ENCODE measurements at places on chromosomes 12 and 14.

- DNase-seq: no peak
These were observed 245.4 kb downstream of the BMP4 start for GRCh38 chr14:53711205-53711604.

DNA sequence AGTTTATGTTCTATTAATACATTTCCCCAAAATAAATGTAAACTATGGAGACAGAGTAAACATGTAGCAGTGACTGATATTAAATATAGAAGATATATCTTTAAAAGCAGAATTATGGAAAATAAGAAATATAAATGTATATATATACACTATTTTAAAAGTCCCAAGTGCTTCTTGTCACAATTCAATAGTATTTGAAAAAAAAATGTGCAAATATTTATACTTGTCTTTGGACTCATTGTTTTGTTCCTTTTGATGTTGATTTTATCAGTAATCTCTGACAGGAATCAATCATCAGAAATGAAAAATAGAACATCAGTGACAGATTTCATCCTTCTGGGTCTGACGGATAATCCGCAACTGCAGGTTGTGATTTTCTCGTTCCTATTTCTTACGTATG lies at the start of gene OR6C76:
OR6C76 (plus strand) TSS at position 301 of the 400 bp plus-strand sequence; CDS start at position 301, 0 bp downstream.
- DNase-seq: no peak

GRCh38 chr12:95653771-95654546 lies 102.7 kb upstream of the USP44 start:
- DNase-seq: no peak

DNA sequence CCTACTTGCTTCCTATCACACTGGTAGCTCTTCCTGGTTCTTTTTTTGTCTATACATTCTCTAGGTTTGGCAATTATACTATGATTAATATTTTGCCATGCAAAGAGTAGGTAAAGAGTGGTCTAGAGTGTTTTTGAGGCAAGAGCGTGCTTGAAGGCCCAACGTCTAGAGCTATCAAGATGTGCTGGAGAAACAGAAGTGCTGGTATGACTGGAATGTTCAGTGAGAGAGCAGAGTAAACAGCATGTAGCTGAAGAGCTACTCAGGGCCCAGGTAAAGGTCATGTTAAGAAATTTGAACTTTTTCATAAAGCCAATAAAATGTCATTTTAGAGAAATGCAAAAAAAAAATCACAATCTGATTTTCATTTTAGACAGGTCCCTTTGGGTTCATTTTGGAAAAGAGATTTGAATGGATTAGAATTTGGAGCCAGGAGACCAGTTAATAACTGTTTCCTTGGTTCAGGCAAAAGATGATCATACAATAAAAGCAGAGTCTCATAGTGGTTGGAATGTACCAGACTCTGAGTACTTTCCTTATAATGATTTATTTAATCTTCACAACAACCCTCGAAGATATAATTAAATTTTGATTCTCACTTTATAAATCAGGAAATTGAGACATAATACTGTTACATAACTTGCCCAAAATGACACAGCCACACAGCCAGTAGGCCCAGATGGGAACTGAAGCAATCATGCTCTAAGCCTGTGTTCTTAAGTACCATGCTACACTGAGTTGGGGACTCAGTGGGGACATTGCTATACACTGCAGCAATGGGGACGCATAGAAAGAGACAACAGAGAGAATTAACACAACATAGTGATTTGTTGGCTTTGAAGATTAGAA lies 350.1 kb downstream of the NELL2 start:
- peak; percentile 41 for DNase-seq

GRCh38 chr12:84186433-84186832 lies 726.2 kb downstream of the SLC6A15 start:
- DNase-seq: no peak

GRCh38 chr12:46222636-46223035 lies 46.2 kb downstream of the SLC38A1 start:
- no peak for DNase-seq

DNA sequence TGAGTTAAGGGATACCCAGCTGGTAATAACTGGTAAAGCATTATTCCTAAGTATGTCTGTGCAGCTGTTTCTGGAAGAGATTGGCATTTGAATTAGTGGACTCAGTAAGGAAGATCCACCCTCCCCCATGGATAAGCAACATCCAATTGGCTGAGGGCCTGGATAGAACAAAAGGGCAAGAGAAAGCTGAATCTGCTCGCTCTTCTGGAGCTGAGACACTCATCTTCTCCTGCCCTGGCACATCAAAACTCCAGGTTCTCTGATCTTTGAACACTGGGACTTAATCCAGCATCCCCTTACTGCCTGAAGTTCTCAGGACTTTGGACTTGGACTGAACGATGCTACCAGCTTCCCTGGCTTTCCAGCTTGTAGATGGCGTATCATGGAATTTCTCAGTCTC lies 63.1 kb upstream of the CNOT2 start:
- no peak for DNase-seq

GRCh38 chr12:57089271-57090245 lies 644 bp downstream of the NAB2 start:
- DNase-seq: no peak

DNA sequence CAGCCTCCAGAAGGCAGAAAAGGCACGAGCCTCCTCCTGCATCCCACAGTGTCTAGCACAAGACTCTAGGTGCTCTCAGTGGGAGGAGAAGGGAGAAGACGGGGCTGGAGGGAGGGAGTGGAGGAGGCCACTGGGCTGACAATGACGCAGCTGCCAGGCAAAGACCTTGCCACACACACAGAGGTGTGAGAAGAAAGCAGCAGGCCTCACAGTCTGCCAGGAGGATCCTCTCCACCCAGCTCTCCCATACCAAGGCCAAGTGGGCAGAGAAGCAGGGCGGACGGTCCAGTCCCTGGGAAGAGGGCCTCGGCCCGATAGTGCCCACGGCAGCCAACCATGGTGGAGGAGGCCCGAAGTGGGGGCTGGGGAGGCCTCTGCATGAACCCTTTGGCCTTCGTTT lies 78.9 kb downstream of the NCOR2 start:
- DNase-seq: no peak

- DNase-seq: no peak
These were observed 20.2 kb upstream of the AEBP2 start for GRCh38 chr12:19419086-19419485.

GRCh38 chr14:99564256-99564925 lies 39.6 kb downstream of the CCDC85C start:
- no peak for DNase-seq

DNA sequence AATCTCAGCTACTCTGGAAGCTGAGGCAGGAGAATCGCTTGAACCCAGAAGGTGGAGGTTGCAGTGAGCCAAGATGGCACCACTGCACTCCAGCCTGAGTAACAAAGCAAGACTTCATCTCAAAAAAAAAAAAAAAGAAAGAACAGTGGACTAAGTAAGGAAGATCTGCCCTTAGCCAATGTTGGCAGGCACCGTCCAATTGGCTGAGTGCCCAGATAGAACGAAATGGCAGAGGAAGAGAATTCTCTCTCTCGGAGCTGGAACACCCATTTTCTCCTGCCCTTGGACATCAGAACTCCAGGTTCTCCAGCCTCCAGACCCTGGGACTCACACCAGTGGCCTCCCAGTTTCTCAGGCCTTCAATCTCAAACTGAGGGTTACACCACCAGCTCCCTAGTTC lies 49.9 kb downstream of the ESR2 start:
- no peak for DNase-seq

- DNase-seq: no peak
These were observed 47.9 kb downstream of the ASCL4 start for GRCh38 chr12:107822356-107822755.

DNA sequence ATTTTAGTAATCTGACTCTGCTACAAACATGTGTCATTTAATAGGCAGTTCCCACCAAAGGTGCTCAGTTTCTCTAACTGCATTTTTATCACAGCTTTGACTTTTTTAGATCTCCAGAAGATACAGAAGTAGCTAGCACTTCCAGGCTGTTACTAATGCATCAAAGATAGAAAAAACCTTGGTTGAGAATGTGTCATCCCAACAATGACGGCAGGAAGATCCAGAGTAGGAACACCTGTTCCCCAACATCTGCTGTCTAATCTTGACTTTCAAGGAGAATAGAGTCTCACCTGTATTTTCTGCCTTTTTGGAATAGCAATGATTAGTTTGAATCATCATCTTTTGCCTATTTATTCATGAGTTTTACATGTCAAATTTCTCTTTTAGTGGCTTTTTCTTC lies 45.0 kb downstream of the ARMH4 start:
- no peak for DNase-seq

- peak; percentile 46 for DNase-seq
These were observed 2.1 kb downstream of the LUM start for GRCh38 chr12:91109148-91109564.

DNA sequence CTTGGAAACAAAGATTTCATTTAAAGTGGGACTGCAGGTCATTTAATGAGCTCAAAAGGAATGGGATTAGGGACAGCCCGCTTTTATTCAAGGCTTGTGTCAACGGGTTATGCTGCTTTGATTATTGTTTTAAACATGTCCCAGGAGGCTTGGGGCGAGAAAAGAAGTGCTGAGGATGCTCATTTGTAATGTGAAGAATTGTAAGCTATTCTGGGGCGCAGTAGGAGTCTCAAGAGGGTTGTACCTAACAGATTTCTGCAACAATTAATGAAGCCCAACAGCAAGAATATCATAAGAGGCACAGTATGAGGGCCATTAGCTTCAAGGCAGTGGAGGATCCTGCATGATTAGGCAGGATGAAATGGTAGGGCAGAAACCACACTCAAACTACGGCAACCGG lies 122.5 kb downstream of the KTN1 start:
- no peak for DNase-seq

DNA sequence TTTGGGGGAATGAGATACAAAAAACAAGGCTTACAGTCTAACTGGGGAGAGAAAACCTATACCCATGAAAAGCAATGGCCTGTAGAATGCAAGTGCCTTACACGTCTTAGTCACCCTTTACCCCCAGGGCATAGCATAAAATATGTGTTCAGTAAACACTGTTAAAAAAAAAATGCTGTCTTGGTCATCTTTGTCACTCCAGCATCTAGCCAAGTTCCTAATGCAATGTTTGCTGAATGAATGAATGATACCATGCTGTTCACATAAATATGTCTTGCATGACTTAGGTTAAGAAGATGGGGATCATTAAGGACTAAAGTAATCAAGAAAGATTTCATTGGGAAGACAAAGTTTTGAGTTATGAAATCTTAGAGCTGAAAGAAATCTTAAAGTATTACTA lies 38.5 kb downstream of the PPP2R5E start:
- no peak for DNase-seq

DNA sequence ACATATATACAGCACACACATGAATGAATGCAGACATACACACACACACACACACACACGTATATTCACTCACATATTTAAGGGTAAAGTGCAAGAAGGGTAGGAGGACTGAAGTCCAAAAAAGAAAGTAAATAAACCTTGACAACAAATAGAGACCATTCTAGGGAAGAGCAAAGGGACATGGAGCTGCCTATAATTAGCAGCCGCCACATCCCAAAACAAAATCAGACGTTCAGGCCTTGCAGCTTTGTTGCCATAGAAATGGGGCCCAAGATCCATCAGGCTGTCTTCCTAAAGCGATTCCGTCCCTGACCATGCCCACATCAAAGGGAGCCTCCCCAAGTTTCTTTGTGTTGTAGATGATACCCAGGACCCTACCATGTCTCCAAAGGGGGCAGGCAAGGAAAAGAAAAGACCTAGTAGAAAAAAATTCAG lies 703.5 kb upstream of the TBX3 start:
- DNase-seq: no peak

GRCh38 chr14:59275668-59276067 lies 87.2 kb downstream of the DAAM1 start:
- DNase-seq: no peak

DNA sequence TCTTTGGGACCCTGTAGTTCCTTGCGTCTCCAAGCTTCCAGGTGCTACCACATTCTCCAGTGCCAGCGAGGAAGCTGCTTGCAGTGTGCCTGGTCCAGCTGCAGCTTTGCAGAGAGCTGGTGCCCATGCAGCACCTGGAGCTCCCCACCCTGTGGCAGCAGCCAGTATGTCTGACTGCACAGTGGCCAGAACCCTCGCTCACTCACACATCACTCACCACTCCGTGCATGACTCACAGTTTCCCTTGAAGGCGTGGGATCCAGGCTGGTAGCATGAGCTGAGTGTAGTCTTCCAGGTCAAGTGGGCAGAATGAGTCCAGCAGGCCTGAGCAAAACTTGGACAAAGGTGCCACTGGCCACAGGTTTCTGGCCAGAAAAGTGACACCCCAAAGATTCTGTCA lies 33.6 kb downstream of the SDR9C7 start:
- no peak for DNase-seq

- DNase-seq: no peak
These were observed 74.5 kb upstream of the DYNC1H1 start for GRCh38 chr14:101889898-101890297.

GRCh38 chr12:64528616-64529015 lies 76.7 kb downstream of the TBK1 start:
- no peak for DNase-seq

GRCh38 chr12:29907461-29907860 lies 123.7 kb upstream of the TMTC1 start:
- DNase-seq: no peak

DNA sequence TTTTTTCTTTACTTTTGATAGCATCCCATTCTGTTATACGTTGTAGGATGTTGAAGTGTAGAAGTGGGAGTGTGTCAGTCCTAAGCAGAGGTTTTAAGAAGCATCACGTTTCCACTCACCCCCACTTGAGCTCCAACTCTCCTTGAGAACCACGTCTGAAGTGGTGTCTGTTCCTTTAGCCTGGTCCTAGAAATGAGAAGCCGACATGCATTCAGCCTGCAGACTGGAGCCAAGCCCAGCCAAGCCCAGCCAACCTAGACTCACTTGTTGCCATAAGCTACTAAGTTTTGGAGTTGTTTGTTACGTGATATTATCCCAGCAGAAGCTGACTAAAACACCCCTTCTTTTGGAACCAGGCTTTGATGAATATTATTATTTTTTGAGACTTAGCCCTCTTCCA lies 4.4 kb upstream of the ELK3 start:
- no peak for DNase-seq

DNA sequence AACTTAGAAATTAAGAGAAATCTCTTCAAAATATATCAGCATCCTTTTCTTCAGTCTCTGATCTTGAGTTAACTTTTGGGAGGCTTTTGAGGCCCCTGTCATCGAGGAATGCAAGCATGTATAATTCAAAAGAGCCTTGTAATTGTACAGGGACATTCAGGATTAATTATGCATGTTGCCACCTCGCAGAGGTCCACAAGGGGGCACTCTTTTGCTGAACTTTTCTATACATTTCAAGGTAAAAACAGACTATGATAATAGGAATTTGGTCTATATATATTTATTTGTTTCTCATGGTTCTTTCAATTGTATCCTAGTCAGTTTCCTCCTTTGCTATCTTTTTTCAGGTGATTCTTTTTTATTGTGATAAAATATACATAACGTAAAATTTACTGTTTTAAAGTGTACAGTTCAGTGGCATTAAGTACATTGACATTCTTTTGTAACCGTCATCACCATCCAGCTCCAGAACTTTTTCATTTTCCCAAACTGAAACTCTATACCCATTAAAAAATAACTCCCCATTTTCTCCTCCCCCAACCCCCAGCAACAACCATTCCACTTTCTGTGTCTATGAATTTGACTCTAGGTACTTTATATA lies 47.0 kb upstream of the SLC2A13 start:
- peak; percentile 31 for DNase-seq

Data from iPS-NIHi11 (cell line).